ENCODE measurements at places on chromosomes 16 and 17. TPM values are rescaled to one million over a fixed set of nuclear protein-coding genes. Genes with fewer than 3 reads are reported as not detected.

The NOG gene
- 1.2 TPM for polyA plus RNA-seq

The ENPP7 gene
- polyA plus RNA-seq = not detected

The TNS4 gene
- polyA plus RNA-seq = not detected

The NUPR1 gene
- 45.8 TPM for polyA plus RNA-seq

The ELP5 gene
- polyA plus RNA-seq = 46.3 TPM

The MYH11 gene
- 150 TPM for polyA plus RNA-seq

The SLC12A3 gene
- 0.13 TPM for polyA plus RNA-seq

The KRTAP9-8 gene
- polyA plus RNA-seq = not detected

The CX3CL1 gene
- 10.3 TPM for polyA plus RNA-seq

The CCDC92B gene
- 0.33 TPM for polyA plus RNA-seq

DNA sequence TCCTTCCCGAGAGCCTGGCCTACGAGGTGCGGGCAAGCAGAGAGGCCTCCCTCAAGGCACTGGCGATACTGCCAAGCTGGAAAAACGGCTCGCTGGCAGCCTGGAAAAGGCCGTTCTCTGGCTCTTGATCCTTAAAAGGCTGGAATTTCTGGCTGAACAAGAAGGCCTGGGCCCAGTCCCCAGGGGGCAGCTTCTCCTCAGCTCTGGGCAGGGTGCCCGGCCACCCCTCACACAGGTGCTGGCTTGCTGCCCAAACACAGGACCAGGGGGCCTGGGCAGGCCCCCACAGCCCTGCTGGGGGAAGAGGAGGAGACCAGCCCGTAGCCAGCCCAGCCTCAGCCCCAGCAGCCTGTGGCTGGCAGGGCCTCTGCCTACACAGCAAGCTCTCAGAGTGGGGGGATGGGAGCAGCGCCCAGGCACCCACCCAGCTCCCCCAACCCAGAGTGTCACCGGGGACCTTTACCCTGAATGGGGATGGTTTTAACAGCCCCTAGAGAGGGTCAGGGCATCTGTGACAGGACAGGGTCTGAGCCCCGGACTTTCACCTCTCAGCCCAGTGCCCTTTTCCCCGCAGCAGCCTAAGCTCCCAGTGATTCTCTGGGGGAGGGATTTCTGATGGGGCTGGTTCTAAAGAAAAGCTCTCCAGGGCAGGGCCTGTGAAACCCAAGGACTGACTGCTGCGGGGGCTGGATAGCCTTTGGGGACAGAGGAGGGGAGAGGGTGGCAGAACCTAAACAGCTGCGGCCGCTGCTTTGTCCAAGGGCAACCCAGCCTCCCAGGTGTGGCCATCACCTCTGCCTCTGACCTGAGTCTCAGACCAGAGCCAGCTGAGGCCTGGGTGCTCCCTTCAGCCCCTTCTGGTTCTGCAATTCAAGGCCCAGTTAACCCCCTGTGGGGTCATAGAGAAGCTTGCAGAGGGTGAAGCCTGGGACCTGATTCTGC, 38.6 kb upstream of the TOB1 start:
- peak; percentile 90 for DNase-seq

DNA sequence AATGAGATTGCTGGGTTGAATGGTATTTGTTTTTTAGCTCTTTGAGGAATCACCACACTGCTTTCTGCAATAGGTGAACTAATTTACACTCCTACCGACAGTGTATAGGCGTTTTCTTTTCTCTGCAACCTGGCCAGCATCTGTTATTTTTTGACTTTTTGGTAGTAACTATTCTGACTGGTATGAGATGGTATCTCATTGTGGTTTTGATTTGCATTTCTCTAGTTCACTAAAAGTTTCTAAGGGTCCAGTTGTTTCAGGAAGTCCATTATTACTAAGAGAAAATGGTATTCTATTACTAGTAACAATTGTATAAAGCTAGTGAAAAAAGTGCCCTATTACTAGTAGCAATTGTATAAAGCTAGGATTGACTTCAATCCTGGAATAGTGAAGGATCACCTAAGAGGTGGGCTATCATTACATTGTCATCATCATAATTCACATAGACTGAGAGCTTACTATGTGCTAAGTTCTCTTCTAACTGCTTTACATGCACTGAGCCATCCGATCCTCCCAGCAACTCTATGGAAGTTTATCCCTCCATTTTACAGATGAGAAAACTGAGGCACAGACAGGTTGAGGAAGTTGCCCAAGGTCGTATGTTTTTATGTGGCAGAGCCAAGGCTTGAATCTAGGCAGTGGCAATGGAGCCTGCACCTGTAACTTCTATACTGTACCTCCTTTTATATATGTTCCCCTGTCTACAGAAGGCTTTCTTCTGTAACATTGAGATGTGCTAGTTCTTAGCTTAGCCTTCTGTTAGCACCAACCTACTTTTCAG, 13.4 kb upstream of the SMIM36 start:
- DNase-seq = no peak

DNA sequence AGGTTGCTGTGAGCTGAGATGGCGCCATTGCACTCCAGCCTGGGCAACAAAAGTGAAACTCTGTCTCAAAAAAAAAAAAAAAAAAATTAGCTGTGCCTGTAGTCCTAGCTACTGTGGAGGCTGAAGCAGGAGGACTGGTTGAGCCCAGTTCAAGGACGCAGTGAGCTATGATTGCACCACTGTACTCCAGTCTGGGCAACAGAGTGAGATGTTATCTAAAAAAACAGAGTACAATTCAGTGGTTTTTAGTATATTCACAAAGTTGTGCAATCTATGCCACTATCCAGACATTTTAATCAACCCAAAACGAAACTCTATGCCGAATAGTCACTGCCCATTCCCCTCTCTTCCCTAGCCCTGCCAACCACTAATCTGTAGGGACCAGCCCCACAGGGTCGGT, 25.1 kb downstream of the C16orf54 start:
- DNase-seq = no peak

DNA sequence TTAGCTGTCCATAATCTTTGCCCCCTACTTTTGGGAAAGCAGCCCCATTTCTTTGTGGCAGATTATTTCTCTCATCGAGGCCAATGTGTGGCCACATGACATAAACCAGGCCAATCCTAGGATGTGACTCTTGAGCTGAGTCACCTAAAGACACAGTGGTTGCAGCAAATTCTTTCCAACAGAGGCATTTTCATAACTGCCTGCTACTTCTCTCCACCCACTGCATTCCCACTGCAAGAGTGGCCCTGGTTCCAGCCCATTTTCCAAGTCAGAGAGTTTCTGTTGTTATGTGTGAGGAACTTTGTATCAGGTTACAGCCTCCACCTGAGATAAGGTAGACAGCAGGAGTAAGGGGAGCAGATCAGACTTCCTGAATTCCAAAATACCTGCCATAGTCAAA, 195.2 kb downstream of the RGS9 start:
- no peak for DNase-seq

GRCh38 chr16:79500286-79500685, 100.3 kb downstream of the MAF start:
- DNase-seq = no peak

GRCh38 chr17:58576679-58577367, 62.4 kb upstream of the MTMR4 start:
- no peak for DNase-seq

- no peak for DNase-seq
Observed at GRCh38 chr17:82296511-82297279, 20.7 kb downstream of the CD7 start.

- no peak for DNase-seq
Observed at GRCh38 chr16:55285586-55285985, 38.4 kb upstream of the IRX6 start.

DNA sequence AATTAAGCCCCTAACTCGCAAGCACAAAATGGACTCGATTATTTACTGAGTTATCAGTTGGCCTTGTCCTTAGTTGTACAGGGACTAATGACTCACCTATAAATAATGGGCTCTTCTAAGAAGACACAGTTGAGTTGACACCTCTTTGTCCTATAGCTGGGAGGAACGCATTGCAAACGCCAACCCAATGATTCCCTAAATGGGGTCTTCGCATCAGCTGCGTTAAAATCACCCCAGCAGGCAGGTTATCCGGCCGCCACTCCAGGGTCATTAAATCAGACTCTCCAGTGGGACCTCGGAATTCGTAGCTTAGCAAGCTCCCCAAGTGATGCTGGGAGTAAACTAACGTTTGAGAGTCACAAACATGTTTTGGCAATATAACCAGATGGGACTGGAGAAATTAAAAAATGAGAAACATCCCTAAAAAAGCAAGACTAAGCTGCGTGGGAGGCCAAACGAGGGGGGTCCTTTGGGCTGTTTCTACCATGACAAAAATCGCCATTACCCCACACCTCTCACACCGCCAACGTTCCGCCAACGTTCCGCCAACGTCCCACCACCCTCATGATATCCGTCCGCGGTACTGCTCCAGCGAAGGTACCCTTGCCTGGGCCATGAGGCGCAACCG, 932 bp upstream of the NFE2L1 start:
- no peak for DNase-seq

DNA sequence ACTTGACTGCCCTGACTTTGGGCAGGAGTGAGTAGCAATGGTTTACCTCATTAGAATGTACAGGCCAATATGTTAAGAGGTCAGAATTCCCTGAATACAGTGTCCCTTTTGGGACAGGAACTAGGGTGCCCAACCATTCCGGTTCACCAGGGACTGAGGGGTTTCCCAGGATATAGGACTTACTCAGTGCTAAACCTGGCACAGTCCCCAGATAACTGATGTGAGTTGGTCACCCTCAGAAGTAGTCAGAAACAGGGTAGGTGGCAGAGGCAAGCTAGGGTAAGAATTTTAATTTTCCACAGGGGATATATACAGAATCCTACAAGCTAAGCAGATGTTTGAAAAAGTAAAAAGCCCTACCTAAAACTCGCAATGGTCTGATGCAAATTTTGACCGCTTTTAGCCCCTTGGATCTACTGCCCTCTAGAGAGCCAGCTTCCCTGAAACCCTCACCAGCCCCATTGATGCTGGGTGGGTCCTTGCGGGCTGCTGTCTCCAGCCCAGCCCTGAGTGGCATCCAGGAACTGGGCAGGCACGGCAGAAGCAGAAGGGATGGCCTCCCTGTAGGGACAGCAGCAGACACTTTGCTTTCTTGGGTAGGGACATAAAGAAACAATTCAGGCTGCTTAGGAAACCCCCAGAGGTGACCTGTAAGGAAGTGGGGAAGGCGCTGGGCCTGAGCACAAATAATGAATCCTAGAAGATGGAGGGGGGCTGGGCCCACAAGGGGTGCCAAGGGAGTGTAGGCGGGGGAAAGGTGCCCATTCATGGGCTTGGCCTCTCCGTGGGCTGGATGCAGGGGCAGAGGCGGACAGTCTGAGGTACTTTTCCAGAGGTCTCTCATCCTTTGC, 434.8 kb downstream of the SLC39A11 start:
- DNase-seq = no peak

GRCh38 chr17:47670064-47670463, 20.3 kb downstream of the KPNB1 start:
- no peak for DNase-seq

- DNase-seq = no peak
Observed at GRCh38 chr17:1377334-1377733, 22.7 kb downstream of the YWHAE start.

GRCh38 chr17:40092581-40092980, 7.8 kb downstream of the NR1D1 start:
- DNase-seq = no peak

GRCh38 chr17:15285466-15285865, 20.3 kb upstream of the PMP22 start:
- DNase-seq = no peak

DNA sequence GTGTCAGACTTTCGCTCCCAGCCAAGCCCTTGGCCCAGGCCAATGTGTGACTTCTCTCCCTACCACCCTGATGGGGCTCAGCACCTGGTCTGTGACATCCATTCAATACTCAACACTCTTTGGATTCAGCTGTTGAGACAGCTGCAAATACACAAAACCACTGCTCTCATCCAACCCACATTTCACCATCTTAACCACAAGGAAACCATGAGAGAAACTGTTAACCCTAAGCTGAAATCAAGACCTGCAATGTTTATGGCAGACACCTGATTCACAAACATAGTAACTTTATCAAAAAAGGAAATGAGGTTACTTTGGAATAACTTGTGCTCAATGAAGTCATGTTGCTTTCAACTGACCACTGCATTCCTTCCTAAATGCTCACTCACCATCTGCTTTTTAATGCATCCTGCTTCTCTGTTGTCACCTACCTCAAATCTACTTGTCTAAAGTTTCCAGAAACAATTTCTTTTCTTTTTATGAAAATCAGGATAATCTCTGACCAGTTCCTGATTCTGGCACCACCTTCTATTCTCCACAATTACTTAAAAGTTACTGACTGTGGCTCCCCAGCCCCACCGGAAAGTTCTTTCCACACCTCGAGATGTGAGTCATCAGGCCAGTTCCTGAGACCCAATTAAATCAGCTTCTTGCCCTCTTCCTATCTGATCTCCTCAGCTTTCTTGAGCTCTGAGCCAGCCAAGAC, 88.2 kb downstream of the NOG start:
- DNase-seq = no peak

DNA sequence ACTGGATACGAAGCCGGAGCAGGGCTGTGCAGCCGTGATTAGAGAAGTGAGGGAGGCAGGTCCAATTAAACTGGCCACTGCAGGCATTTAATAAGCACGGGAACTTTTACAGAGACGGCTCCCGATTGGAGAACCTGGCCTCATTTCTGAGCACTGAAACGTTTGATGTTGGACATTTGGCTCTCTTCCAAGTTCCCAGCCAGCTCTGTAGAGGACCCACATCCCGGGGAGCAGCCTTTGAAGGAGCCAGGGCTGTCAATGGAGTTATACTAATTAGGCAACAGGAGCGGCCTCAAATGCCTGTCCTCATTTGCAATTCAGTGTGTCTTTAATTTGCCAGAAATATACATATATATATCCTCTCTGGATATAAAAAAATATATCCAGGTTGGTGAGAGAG, 499.4 kb upstream of the C16orf82 start:
- no peak for DNase-seq

DNA sequence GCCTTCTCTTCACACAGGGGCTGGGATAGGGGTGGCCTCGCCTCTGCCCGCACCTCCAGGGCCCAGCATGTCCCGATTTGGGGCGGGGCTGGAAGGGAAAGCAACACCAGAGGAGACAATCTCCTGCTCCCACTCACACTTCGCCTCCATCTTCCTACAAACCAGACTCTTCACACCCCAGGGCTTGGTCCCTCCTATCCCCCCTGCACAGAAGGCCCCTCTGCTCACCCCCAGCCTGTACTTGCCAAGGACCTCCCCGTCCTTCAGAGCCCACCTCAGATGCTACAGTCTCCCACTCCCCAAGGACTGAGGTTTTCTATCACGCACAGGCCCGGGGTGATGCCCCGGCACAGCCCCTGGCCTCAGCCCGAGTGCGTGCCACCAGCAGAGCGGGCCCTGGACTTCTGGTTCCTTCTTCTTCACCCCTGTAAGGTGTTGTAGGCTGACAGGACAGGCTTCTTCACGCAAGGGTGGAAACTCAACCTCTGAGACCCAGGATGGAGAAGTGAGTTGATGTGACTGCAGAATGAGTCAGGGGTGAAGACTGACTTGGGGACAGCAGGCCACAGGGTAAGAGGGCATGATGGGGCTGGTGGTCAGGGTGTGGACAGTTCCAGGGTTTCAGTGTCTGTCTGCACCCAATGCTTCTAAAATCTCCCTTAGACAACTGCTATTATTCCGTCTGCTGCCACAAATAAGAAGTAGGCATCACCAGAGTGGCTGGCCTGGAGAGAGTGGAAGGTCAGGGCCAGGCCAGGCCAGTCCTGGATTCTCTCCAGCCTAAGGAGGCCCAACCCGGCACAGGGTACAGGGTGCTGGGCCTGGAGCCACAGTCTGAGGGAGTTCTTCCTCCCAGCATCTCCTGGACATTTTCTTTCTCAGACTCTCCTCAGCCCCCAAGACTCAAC, 2.5 kb downstream of the ITGAE start:
- DNase-seq = no peak

All from left lung (tissue), 14 donors.